ENCODE measurements at places on chromosomes 2 and 18.

GRCh38 chr2:173175222-173175621 is 99.6 kb downstream of the MAP3K20 start:
- no peak for DNase-seq

GRCh38 chr2:241965931-241966412 is 96.4 kb downstream of the RTP5 start:
- peak; percentile 76 for DNase-seq

GRCh38 chr2:25187729-25188350 is 19.5 kb upstream of the POMC start:
- no peak for DNase-seq

DNA sequence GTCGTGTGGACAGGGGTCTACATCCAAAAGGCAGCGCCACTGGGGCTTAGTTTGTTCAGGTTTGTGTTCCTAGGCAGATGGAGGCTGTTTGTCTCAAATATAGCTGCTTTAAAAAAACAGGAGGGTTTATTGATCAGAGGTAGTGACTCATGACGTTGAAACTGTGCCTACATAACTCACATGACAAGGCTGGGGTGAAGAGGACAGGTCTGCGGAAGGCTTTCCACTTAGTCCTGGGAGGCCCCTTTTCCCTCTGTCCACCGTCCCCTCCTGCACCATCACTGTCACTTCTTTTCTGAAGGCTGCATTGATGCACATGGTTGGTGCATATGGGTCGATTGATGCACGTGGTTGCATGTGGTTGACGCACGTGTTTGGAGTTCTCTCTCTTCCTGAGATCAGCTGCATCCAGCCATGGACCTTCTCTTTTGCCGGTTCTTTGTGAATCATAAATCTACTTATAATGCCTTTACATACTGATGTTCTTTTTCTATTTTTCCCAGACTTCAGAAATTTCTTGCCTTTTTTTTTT is 10.9 kb downstream of the SH3RF3 start:
- DNase-seq: no peak

GRCh38 chr18:63140038-63140450 is 179.5 kb downstream of the BCL2 start:
- DNase-seq: no peak

DNA sequence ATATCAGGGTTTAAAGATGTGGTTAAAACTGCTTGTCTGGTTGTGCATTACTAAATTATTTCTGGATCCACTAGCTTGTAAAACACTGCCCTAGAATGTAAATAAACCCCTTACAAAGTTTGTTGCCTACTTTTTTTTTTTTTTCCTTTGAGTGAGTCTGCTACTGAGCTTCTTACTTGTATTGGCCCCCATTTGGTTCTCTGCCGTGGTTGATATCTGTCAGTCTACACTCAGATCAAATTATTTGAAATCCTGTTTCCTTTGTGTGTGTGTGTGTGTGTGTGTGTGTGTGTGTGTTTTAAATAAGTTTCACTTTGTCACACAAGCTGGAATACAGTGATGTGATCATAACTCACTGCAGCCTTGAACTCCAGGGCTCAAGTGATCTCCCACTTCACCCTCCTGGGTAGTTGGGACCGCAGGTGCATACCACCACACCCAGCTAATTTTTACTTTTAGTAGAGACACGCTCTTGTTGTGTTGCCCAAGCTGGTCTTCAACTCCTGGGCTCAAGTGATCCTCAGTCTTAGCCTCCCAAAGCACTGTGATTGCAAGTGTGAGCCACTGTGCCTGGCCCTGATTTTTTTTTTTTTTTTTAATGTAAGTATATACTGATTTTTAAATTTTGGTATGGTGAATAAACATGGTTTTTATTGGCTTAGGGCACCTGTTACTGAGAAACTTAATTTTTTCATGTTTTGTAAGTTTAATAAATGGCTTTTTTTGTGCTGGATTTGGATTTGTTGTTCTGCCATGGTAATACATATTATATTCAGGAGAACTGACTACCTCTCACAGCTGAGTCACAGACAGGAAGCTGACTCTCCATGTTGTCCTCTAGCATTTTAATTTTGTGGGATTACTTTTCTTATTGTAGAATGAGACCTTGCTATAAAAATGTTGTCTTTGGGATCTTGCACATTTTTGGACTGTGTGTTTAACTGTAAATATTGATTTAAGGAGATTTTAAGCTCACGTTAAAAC is 48.5 kb downstream of the MAP4K4 start:
- no peak for DNase-seq
